ENCODE measurements at places on chromosomes 5 and 9.

DNA sequence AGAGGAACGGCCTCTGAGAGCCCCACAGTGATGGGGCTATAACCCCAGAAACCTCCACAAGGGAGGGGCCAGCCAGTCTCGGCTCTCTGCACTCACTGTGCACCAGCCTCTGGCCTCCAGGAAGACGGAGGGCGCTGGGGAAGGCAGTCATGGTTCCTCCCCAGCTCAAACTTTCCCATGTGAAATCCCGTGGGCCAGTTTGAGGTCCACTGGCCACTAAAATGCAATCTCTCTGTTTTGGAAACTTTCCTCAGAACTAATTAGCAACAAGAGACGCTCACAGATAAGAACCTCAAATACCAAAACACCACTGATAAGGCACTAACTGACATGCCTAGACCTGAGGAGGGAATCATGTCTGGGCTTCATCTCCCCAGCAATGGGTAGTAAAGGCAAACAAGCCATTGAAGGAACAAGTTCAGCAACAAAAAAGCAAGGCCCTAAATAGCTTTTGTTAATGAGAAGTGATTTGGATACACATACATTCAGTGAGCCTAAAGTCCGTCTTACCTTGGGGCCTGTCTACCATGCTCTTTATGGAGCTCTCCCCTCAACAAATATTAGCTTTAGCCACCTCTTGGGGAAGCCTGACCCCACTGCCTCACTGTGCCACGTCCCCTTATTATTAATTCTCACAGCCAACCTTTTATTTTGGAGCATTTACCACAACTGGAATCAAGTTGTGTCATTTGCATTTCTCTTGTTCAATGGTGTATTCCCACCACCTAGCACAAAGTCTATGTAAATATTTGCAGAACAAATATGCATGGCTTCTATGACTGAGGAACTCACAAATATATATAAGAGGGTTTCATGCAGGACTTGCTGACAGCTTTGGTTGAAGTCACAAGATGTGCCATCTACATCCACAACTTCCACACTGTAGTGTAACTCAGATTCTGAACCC lies 56.1 kb upstream of the GLRX start:
- no peak for DNase-seq

DNA sequence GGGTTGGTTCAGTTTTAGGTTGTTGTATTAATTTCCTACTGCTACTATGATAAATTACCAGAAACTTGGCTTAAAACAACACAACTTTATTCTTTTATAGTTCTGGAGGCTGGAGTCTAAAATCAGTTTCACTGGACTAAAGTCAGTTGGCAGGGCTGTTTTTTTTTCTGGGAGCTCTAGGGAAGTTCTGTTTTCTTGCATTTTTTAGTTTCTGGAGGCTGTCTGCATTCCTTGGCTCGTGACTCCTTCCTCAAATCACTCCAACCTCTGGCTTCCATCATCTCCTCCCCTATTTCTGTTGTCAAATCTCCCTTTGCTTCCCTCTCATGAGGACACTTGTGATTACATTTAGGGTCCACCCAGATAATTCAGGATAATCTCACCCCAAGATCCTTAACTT lies 51.3 kb upstream of the SUB1 start:
- no peak for DNase-seq

DNA sequence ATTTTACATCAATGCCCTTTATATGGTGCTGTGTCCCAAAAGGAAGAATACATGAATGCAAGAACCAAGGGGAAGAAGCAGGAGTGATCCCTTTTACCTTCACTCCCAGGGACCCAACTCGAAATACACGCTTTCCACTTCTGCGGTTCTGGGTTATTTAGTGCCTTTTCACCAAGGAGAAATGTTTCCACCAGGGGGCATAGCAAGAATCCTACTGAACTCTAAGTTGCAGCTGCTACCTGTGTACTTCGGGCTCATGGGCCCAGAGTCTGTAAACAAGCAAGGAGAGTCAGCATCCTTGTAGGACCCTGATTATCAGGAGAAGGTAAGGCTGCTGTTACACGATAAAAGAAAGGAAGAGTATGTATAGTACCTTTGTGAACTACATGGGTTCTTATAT lies 45.7 kb downstream of the DPYSL3 start:
- peak; percentile 71 for DNase-seq

DNA sequence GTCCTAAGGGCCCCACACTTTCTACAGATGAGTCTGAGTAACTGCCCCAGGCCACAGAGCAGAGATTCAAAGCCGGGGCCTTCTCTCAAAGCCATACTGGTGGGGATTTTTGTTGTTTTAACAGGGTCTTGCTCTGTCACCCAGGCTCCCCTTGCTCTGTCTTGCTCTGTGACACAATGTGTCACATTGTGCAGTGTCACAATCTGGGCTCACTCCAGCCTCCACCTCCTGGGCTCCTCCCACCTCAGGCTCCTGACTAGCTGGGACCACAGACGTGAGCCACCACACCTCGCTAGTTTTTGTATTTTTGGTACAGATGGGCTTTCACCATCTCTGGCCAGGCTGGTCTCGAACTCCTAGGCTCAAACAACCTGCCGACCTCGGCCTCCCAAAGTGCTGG lies 8.6 kb downstream of the AGPAT2 start:
- no peak for DNase-seq

GRCh38 chr9:81584099-81584498 lies 105.2 kb downstream of the TLE1 start:
- DNase-seq, result no peak

DNA sequence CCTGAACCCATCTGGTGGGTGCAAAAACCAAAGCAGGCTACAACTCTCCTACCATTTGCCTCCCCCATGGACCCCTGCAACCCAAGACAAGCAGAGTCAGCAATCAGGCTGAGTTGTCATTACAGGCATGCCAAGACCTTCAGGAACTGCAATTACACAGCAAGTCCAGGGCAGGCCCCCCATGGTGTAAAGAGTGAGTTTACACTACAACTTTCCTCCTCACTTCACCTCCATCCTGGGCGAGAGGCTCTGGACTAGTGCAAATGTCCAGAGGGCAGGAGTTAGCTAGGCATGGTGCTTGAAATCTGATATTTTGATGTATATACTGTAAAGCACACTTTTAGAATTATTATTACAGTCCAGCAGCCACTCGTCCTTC lies 7.0 kb upstream of the P4HA2 start:
- DNase-seq, result no peak
